ENCODE measurements at places on chromosomes 5 and 9. TPM values are rescaled to one million over a fixed set of nuclear protein-coding genes. Genes with fewer than 3 reads are reported as not detected.

The GNA14 gene
- not detected for total RNA-seq

The IFNK gene
- total RNA-seq, result not detected

The CXCL14 gene
- total RNA-seq, result 1.3 TPM

The SPINK1 gene
- total RNA-seq, result not detected

The PCDHGA9 gene
- 2.6 TPM for total RNA-seq

The ZFP37 gene
- total RNA-seq, result 1.7 TPM

The NAIP gene
- total RNA-seq, result 6.3 TPM

The OCLN gene
- 0.76 TPM for total RNA-seq

The HNRNPK gene
- total RNA-seq, result 500 TPM

The SHOC1 gene
- total RNA-seq, result not detected

The LOX gene
- total RNA-seq, result 440 TPM

The RETREG1 gene
- total RNA-seq, result 0.22 TPM

The FOXE1 gene
- total RNA-seq, result not detected

The LRRC70 gene
- total RNA-seq, result 0.51 TPM

The DNAI1 gene
- total RNA-seq, result not detected

The NXNL2 gene
- total RNA-seq, result 3.1 TPM

The PCDHGB3 gene
- total RNA-seq, result 2.8 TPM

The C8G gene
- not detected for total RNA-seq

The ANKRD18A gene
- not detected for total RNA-seq

The POLR1E gene
- total RNA-seq, result 27.5 TPM

The HRH2 gene
- total RNA-seq, result not detected

The PCDHB16 gene
- total RNA-seq, result 5.1 TPM

The SOX30 gene
- total RNA-seq, result not detected

The ARL14EPL gene
- not detected for total RNA-seq

The ROR2 gene
- 12.9 TPM for total RNA-seq

The ZCCHC10 gene
- 9.5 TPM for total RNA-seq

The ADAMTS6 gene
- 62.5 TPM for total RNA-seq

The TCF7 gene
- total RNA-seq, result 1.4 TPM

The PCDHA9 gene
- not detected for total RNA-seq

The ASS1 gene
- 216 TPM for total RNA-seq

The ACOT12 gene
- not detected for total RNA-seq

The SPATA31A3 gene
- not detected for total RNA-seq

The SURF2 gene
- 6.3 TPM for total RNA-seq

The KCNMB1 gene
- not detected for total RNA-seq

Measured in GM23248 (cell line).